ENCODE measurements at places on chromosomes 3 and 15.

- no peak for DNase-seq
Measured at GRCh38 chr3:99789011-99789721, 28.5 kb upstream of the CMSS1 start.

- DNase-seq, result no peak
Measured at GRCh38 chr3:128226795-128227395, 73.6 kb downstream of the EEFSEC start.

DNA sequence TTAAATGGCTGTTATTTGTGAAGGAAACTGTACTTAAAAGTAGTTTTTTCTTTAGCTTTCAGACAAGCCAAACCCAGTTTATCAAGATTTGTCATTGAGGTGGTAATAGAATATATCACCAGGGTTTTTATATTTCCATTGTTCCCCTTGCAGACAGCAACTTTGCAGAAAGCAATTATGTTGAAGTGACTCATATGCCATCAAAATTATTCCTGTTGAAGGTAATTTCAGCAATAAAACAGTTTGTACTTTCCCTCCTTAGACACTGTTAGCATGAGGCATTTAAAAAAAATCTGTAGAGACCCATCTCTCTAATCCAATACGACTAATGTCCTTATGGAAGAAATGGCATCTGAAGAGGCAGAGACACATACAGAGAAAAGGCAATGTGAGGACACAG lies 219.0 kb downstream of the NFKBIZ start:
- no peak for DNase-seq

GRCh38 chr3:123287962-123288302 lies 86.2 kb downstream of the SEC22A start:
- DNase-seq, result no peak

- DNase-seq, result no peak
Measured at GRCh38 chr15:60389261-60390077, 8.3 kb downstream of the ANXA2 start.

GRCh38 chr15:28252831-28253230 lies 69.1 kb downstream of the HERC2 start:
- no peak for DNase-seq

DNA sequence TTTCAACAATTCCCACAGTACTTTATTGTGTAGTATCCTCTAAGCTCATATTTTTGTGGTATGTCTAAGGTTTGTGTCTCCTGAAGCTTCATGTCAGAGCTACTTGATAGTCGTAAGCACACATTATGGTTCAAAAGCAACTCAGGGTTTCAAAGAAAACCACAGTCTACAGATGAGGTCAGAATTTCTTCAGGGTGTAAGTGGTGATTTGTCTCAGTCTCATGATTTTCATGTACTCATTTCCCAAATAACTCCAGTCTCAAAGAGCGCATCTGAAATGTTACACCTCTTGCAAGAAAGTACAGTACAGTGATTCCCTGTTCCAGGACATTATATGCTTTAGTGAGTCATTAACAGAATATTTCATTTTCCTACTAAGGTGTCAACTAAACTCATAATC lies 47.5 kb upstream of the SSR3 start:
- no peak for DNase-seq

DNA sequence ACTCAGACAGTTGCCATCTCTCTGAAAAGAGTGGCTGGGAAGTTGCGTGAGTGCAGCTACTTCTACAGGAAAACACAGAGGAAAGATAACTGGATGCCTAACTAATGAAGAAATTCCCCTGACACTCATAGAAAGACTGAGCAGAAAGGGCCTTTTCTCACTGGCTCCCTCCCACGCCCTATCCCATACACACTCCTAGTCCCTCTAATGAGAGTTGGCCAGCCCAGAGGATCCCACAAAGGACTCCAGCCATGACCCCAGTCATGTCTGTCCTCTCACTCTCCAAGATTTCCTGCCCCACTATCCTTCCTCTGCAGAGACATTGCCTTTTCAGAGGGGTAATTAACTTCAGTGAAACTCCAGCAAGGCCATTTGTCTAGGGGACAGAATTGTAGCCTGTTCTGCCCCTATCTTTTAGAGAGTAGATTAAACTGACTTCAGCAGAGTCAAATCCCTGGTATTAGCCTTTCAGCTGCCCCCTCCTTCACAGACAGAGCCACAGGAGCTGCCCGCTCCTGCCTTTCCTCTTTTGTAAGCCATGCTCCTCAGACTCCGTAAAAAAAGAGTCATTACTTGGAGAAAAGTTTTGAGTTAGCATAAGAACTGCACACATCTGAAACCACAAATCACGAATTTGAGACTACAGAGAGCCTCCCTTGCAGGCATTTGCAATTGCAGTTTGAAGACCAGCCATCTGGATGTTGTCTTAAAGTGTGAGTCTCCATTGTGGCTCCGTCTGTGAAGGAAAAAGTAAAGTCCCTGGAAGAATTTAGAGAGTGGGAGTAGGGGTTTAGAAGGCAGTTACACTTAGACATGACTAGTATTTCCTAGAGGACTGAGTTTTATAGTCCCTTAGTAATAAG lies 129.1 kb upstream of the SEMA6D start:
- DNase-seq, result no peak

DNA sequence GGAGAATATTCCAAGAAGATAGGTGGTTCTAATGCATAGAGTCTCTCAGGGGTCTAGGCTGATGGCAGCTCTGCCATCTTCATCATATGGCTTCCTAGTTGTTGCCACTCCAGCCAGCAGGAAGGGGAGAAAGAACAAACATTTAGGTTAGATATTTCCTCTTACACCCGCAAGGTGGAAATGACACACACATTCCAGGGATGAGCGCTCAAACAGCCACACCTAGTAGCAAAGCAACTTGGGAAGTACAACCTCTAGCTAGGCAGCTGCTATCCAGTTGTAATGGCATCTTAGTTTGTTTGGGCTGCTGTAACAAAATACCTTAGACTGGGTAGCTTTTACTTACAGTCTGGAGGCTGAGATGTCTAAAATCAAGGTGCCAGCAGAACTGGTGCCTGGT lies 51.9 kb upstream of the ADAMTSL3 start:
- DNase-seq, result no peak

- no peak for DNase-seq
Measured at GRCh38 chr3:5197470-5198312, 10.2 kb downstream of the EDEM1 start.

DNA sequence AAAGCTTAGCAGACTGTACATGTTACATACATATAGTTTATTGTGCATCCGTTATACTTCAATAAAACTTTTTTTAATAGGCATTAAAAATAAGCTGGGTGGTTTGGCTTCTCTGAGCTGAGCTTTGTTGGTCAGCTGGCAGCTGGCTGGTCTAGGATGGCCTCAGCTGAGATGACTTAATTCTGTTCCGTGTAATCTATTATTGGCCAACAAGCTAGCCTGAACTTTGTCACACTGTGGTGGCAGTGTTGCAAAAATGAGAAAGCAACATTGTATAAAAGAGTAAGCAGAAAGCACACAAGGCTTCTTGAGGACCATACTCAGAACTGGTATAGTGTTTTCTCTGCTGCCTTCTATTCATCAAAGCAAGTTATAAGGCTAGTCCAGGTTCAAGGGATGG lies 45.2 kb downstream of the CGGBP1 start:
- no peak for DNase-seq

- no peak for DNase-seq
Measured at GRCh38 chr3:150391161-150391560, 16.9 kb upstream of the TSC22D2 start.

DNA sequence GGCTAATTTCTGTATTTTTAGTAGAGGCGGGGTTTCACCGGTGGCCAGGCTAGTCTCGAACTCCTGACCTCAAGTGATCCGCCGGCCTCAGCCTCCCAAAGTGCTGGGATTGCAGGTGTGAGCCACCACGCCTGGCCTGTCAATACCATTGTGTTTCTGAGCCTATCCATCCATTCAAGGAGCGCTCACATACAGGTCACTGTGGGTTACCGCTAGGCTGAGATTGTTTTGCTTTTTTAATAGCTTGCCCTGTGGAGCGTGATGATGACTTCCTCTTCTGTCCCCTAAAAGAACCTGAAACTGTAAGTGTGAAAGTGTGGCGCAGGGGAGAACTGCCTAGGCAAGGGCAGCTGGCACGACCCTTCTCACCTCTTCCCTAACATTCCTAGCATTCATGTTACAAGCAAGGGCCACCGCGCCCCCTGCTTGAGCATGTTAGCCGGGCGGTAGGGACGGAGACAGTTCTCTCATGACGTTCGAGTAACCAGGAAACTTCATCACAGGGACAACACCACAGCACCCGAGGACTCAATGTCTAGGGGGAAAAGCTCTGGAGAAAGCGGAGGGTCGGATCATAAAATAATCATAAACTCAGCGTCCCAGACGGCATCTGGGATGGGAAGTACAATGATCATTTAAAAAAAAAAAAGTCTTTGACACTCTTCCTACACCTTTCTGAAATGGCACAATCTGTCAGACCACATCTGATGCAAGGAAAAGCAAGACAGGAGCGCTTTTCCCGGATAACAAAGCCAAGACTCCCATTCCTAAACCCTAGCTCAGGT lies 790 bp downstream of the LAMP3 start:
- no peak for DNase-seq

DNA sequence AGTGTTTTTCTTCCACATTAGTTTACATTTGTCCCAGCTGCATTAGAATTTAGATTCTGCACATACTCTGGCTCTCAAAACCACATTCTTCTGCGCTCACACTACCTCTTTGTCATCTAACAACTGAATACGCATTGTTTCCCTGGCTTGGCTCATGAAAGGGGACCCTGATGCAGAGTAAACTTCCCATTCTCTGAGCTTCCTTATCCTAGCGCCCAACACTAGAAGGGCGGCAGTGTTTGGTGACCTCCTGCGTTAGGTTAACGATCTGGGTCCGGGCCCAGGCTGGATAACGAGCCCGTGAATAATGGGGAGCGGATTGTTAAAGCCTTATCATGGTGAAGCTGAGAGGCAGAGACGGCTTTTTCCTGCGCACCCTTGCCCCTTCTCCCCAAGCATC lies 63.9 kb downstream of the ETV5 start:
- DNase-seq, result no peak

- DNase-seq, result no peak
Measured at GRCh38 chr3:117914540-117915100, 1120.0 kb downstream of the IGSF11 start.

GRCh38 chr3:42556089-42556632 lies 25.6 kb downstream of the SEC22C start:
- DNase-seq, result no peak

DNA sequence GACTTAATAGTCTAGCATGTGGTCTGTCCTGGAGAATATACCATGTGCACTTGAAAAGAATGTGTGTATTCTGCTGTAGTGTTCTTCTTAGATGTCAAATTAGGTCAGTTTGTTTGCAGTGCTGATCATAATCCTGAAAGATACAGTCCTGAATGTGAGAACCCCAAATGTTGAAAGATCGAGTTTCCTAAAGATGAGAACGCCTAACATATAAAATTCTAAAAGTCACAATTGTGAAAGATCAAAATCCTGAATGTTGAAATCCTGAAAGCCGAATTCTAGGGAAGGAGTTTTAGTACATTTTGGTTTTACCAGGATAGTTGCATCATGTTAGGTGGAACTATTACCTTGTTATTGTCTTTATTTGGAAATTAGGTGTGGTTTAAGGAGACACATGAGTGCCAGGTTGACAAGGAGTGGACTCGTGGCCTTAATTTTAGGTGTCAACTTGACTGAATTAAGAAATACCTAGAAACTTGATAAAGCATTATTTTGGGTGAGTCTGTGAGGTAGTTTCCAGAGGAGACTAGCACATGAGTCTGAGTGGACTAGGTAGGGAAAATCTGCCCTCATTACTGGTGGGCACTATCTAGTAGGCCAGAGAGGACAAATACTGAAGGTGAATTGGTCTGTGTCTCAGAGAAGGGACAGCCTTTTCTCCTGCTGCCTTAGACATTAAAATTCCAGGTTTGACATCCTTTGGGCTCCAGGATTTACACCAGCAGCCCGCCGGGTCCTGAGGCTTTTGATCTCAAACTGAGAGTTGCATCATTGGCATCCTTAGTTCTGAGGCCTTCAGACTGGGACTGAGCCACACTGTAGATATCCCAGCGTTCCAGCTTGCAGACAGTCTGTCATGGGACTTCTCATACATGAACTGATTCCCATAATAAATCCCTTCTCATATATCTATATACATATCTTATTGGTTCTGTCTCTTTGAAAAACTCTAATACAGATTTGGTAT lies 77.1 kb downstream of the LRRC28 start:
- DNase-seq, result no peak

DNA sequence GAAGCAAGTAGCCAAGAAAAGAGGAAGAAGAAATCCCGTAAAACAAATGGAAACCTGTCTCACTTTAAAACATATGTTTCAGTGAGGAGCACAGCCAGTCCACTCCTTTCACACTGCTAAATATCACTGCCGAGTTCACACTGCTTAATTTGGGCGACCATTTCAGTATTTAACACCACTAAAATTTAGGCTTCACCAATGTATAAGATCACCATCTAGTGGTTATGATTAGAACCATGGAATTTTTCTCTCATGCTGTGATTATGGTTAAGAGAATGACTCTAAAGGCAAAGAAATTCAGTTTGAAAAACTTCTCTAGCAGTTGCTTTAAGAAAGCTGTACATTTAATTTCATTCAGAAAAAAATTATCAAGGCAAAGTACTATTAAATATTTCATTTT lies 16.6 kb downstream of the SLC4A7 start:
- no peak for DNase-seq
